T-helper 2 cell (primary cell): ENCODE measurements at places on chromosomes 16 and 17.

DNA sequence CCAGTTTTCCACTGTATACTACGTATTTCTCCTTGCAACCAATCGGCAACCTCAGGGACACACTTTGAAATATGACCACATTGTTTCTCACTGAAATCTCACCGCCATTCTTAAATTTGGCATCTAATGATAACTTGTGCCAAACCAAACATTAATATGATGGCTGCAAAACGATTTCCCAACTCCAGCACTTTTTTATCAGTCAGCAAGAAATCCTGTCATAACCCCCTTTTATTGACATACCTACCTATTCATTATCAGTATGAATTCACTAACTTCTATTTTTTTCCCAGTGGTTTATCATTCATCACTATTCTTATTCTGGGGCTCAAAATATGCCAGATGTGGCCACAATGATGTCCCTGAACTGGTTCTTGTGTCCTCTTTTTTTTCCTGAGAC is 15.8 kb downstream of the MBTD1 start:
- no peak for DNase-seq

DNA sequence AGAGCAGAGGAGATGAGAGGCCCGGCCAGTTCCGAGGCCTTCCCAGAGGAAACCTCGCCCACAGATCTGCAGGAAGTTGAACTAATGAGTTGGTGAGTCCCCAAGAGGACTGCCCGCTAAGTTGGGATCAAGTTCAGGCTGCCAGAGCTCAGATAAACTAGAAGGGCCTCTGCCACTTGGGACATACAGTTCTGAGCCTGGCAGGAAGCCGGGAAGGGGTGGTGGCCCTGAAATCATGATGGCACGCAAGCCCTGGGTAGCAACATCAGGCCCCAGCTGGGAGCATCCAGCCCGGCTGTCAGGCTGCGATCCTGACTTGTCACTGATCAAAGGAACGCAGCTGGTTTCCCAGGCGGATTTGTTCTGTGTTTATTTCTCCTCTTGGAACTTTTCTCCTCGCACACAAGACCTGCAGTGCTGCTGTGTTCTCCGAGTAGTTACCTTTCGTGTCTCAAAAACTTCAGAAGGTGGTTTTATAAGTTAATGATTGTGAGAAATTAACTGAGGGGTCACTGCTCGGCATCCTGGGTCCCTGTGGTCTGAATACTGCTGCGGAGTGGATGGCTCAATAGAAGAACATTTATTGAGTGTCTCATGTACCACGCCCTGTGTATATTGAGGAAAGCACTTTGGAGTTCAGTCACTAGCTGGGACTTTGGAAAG is 8.0 kb upstream of the WFDC1 start:
- no peak for DNase-seq

DNA sequence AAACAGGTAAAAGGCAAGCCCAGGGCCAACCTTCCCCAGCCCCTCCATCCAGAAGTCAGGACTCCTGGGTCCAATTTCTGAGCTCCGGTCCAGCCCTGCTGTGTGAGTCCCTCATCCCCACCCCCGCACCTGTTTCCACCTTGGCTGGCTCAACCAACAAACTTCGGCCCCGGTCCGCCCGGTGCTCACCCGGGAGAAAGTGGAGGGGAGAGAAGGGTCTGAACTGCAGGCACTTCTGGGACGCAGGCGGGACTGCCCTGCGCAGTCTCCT is 541 bp downstream of the RHBDF2 start:
- no peak for DNase-seq

DNA sequence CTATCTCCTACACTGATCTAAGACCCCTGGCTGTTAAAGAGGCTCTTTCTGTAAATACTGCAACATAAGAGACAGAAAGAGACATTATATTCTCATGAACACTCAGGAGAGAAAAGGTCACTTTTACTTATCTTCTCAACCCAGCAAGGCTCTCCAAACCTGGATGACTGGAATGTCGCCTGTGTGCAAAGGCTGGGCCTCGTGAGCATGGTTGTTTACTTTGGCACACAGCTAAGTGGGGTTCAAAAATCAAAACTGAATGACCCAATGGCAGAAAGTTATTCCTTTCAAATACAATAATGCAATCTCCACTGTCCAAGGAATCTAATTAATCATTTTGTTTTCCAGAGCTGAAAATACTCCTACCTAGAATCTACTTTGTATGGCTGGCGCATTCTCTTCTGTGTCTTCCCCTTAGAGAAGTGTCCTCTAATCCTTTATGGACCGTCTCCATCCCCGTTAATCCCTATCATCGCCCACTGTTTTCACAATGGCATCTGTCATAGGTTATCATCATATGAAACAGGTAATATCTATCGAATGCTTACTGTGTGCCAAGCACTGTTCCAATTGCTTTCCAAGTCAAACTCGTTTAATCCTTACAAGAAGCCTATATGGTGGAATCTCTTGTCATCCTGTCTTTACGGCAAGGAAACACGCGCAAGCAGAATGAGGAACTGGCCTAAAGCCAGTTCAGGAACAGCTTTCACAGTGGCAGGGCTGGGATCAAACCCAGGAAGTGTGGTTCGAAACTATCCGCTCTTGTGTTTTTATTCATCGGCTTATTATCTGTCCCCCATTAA is 1.3 kb downstream of the SLX4 start:
- DNase-seq: no peak

- DNase-seq: no peak
Observed at GRCh38 chr16:58843675-58844074, 109.6 kb upstream of the GOT2 start.

DNA sequence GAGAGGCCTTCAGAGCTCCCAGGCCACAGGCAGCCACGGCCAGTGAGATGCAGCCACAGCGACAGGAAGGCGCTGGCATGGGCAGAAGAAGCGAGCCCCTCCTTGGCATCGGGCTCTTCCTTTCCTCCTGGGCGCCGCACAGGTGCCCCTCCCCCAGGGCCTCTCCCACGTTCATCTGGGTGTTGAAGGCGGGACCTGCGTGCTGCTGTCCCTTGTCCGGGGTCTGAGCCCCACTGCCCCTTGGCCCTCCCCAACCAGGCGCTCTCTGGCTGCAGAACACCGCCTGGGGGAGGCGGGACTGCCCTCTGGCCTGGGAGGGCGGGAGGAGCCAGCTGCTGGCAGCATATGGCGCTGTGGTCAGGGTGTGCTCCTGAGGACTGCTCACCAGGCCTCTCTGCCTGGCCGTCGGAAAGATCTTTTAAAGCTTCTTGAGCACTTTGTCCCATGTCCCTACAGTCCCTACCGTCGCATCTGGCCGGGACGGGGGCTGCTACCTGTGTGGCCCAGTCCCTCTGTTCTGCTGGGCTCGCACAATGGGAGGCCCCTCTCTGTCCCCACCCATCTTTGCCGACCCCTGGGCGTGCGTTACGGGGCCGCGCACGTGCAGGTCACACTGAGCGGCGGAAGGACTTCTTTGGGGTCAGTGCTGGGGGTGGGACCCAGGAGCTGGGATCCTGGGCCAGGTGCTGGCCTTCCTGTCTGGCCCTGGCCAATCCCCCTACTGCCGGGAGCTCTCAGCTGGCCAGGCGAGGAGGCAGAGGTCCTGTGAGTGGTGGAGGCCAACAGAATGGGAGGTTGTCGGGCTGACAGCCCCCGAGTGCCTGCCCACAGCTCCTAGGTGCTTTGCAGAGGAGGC is 1.7 kb downstream of the SLC25A10 start:
- no peak for DNase-seq

DNA sequence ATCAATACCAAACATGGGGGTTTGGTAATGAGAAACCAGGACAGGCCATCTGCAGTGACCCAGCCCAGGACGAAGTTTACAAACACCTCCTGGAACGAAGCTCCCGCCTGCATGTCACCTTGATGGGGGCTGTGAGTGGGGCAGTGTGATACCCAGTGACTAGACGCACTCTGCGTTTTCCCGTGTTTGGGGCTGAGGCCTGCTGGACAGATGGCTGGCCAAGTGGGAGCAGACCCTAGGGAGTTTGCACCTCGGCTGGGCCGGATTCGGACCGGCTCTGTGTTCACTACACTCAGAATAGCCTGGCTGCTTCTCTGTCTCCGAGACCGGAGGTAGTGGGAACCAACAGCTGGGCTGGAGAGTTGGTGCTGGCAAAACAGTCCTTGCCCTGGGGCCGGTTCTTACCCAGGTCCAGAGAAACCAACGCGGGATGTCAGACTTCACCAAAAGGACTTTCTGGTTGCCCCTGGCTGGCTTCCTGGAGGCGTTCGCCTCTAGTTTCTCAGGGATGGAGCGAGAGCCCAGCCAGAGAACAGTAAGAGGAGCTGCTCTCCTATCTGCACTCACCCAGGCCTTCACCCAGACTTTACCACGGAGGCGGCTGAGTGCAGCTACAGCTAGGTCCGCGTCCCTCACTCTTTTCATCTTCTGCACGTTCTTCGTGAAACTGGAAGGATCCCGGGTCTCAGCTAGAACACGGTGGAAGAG is 20.4 kb downstream of the CARHSP1 start:
- no peak for DNase-seq

GRCh38 chr16:81201267-81201666 is 37.2 kb upstream of the BCO1 start:
- DNase-seq: no peak
